ENCODE measurements at places on chromosomes 4 and X. TPM values are rescaled to one million over a fixed set of nuclear protein-coding genes. Genes with fewer than 3 reads are reported as not detected.

DNA sequence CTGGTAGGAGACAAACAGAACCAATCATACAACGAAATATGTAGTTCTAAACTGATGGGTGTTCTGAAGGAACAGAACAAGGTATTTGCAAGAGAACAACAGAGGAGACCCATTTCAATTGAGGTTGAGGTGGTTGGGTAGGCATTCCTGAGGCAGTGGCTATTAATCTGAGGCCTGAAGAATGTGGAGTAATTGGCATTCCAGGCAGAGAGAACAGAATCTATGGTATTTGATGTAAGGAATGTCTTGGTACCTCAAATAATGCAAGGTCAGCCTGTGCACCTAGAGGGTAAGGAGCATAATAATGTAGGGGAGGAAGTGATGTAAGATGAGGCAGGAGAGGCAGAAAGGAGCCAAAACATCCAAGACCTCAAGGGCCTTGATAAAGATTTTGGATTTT is 109.5 kb upstream of the TEX13C start:
- no peak overlapping the region for H3K4me3 ChIP-seq
- H3K27me3 ChIP-seq = no peaks in the 10 kb centered on the region
- DNase-seq = no peak
- no peaks in the 10 kb centered on the region for H3K36me3 ChIP-seq
- H3K4me1 ChIP-seq = no peaks in the 10 kb centered on the region
- H3K27ac ChIP-seq = no peak overlapping the region

GRCh38 chr4:40514497-40514951 is 115.1 kb downstream of the RBM47 start:
- peaks cover 15% of the 10 kb centered on the region for H3K4me1 ChIP-seq
- peak overlapping the region; percentile 43 for H3K4me3 ChIP-seq
- peak overlapping the region; percentile 47 for H3K27ac ChIP-seq
- no peak for DNase-seq

DNA sequence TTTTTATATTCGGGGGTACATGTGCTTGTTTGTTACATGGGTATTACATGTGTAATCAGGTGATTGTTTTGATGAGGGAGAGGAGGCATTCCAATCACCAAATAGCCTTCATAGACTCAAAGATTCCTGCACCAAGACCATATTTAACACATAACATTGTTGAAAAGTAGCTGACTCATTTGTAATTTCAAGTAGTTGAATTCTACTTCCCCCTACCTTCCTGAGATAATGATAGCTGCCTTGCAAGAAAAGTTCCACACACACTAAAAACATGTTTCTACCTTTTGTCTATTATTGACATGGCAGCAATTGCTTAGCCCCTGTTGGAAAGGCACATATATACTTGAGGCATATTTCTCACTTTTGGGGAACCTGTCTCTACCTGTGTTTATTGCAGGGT is 16.1 kb downstream of the PGAM4 start:
- H3K4me3 ChIP-seq = no peak overlapping the region
- H3K4me1 ChIP-seq = no peaks in the 10 kb centered on the region
- H3K27ac ChIP-seq = no peak overlapping the region
- no peaks in the 10 kb centered on the region for H3K36me3 ChIP-seq
- DNase-seq = no peak

- H3K27ac ChIP-seq = no peak overlapping the region
- no peak overlapping the region for H3K4me3 ChIP-seq
- no peak for DNase-seq
- no peaks in the 10 kb centered on the region for H3K27me3 ChIP-seq
These were observed 69.4 kb upstream of the ACSL1 start for GRCh38 chr4:184895012-184895695.

- H3K4me3 ChIP-seq = no peak overlapping the region
- H3K27me3 ChIP-seq = no peaks in the 10 kb centered on the region
- no peaks in the 10 kb centered on the region for H3K4me1 ChIP-seq
- H3K27ac ChIP-seq = no peak overlapping the region
- DNase-seq = no peak
These were observed 158.0 kb downstream of the KCNIP4 start for GRCh38 chr4:21790438-21791029.

SLC9B1 gene
- 1.2 TPM for total RNA-seq

F11 gene
- 24.7 TPM for total RNA-seq

DEFB131A gene
- not detected for total RNA-seq
